Natural killer cell (primary cell): ENCODE measurements at places on chromosomes 5 and 9.
A peak's percentile ranks its signal among the peaks of the same experiment; 100 is the strongest.

GRCh38 chr5:893711-894110 is 1.0 kb downstream of the TRIP13 start:
- no peak for DNase-seq
- no peaks in the 10 kb centered on the region for H3K27me3 ChIP-seq
- peaks cover 11% of the 10 kb centered on the region for H3K36me3 ChIP-seq
- H3K4me1 ChIP-seq: peaks cover 23% of the 10 kb centered on the region

DNA sequence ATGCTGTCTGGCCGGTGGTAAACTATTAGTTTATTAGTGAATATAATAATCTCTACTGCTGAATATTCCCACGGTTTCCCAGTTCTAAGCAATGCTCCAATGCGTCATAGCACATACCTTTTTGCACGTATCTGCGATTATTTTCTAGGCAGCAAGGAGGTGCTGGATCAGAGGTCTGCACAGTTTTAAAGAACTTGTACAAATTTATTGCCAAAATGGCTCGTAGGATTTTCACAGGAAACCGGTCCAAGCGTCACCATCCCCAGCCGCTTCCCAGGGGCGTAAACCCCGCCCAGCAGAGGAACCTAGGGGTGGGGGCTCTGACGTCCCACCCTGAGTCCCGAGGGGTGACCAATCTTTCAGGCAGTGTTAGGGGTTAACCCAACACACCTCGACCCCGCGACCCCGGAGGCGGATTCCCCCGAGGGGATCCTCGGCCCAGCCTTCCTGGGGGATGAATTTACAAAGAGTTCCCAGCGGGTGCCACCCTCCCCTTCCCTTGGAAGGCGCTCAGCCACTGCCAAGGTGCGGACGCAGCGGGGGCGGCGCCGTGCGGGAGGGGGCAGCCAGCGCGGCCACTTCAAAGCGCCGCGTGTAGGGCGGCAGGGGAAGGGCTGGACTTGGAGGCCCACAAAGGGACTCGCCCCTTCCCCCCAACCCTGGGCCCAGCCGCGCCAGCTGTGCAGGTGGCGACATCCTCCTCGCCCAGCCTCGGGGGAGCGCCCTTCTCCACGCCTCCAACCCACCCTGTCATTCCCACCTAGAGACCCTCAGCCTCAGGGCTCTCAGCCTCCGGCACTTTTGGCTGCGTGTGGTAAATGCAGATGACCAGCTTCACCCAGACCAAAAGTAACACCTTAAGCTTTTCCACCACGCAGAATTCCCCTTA is 43.5 kb upstream of the TCF7 start:
- peak; percentile 59 for DNase-seq
- peaks cover 17% of the 10 kb centered on the region for H3K4me1 ChIP-seq
- H3K27ac ChIP-seq: peak overlapping the region; percentile 24
- H3K36me3 ChIP-seq: no peaks in the 10 kb centered on the region

DNA sequence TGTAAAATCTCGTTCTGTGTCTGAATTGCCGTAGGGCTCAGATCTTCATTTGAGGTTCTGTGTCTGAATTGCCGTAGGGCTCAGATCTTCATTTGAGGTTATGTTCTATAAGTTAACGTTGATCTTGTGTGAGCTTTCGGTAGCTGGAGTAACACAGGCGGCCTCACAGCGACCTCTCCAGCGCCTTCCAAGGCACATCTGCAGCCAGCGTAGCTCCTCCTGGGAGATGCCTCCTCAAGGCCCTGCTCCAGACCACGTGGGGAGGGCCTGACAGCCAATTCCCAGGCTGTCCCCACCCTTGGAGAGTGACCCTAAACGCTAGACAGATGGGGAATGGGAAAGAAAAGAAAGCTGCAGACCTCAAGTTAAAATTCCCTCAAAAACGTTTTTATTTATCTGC is 8.7 kb upstream of the AHRR start:
- H3K4me1 ChIP-seq: peaks cover 2% of the 10 kb centered on the region
- no peak overlapping the region for H3K27ac ChIP-seq
- DNase-seq: no peak
- peaks cover 35% of the 10 kb centered on the region for H3K36me3 ChIP-seq

DNA sequence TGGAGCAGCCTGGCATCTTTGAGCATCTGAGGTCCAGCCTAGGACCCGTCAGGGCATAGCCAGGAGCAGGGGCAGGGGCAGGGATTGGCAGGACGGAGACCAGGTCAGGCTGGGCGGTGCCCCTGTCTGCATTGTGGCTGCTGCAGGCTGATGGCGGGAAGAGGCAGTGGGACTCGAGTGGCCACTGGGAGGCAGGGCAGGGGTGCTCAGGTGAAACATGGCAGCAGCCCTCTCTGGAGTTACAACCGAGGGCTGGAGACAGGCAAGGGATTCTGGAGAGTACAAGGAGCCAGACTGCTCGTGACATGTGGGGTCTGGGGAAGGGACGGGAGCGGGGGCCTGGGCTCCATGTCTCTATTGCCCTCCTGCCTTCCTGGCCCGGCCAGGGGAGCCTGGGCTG is 97.4 kb upstream of the RAPGEF1 start:
- no peaks in the 10 kb centered on the region for H3K36me3 ChIP-seq
- no peak overlapping the region for H3K4me3 ChIP-seq

DNA sequence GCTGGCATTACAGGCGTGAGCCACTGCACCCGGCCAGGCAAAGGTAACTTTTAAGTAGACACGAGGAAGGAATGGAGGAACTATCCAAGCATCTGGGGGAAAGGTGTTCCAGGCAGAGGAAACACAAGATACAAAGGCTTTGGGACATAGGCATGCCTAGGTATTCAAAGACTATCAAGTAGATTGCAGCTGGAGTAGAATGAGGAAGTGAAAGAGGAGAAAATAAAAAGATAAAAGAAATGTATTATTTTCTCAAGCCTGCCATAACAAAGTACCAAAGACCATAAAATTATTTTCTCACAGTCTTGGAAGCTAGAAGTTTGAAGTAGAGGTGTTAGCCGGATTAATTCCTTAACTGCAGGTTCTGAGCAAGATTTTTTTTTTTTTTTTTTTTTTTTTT is 39.9 kb upstream of the GRIN3A start:
- H3K36me3 ChIP-seq: no peaks in the 10 kb centered on the region
- H3K4me1 ChIP-seq: no peaks in the 10 kb centered on the region
- H3K27me3 ChIP-seq: no peaks in the 10 kb centered on the region
- no peak for DNase-seq
- H3K27ac ChIP-seq: no peak overlapping the region
- no peak overlapping the region for H3K4me3 ChIP-seq

GRCh38 chr5:37034955-37035354 is 158.4 kb downstream of the NIPBL start:
- no peak overlapping the region for H3K4me3 ChIP-seq
- H3K27me3 ChIP-seq: no peaks in the 10 kb centered on the region
- H3K36me3 ChIP-seq: peaks cover 39% of the 10 kb centered on the region
- H3K4me1 ChIP-seq: no peaks in the 10 kb centered on the region
- DNase-seq: no peak
